Endodermal cell (in vitro differentiated cells): ENCODE measurements at places on chromosomes 4 and X.

GRCh38 chrX:82237328-82237727 is 1035.4 kb downstream of the SH3BGRL start:
- no peak for DNase-seq

DNA sequence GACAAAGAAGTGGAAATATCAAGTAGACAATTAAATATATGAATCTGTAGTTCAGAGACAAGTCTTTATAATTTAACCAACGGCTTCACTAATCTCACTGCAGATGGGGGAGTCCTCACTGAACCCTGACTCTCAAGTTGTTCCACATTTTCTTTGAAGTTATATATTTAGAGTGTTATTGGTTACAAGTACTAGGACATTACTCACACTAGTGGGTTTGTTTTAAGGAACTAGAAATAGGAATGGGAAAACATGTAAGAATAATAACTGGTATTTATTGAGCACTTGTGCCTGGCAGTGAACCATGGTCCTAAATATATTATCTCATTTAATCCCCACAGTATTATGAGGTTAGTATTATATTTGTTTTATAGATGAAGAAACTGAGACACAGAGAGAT is 22.0 kb downstream of the MND1 start:
- no peak for DNase-seq

DNA sequence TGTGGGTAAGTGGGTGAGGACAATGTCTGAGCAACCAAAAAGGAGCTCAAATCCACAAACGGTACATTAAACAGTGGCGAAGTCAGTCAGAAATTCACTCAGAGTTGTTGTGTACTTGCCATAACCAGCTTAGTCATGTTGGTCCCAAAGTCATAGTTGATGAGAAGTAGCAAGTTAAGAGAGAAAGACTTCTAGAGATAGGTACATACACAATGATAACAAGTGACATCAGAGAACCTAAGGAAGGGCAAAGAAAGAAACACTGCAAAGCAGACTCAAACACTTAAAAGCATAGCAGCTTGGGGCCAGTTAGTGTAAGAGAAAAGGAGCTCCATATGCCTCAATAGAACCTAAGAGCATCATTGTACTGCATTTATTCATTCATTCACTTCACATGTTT is 30.2 kb downstream of the DYNLT3 start:
- DNase-seq = no peak

DNA sequence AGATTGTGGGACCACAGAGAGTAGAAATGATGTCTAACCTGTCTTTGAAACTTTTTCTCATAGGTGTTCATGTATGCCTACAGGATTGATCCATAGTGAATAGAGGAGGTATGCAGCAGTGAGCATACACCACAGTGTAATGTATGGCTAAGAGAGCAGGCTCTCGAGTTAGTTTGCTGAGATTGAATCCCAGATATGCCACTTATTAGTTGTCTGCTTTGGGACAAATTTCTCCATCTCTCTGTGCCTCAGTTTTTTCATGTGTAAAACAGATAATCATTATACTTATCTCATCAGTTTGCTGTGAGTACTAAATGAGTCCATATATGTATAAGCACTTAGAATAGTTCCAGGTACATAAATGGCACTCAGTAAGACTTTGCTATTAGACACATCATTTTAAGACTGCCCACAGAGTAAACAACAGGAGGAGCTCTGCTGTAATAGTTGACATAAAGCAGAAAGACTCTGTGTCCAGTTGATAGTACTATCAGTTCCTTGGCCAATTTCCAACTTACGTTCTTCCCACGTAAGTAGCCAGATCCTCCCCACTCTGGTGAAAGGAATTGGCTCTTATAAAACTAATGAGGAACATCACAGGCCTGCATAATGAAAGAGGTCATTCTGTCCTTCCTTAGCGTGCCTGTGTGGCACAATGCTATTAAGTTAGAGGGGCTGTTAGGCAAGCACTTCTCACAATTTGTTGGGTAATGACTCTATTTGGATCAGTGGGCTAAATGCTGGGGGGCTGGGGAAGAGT is 20.7 kb upstream of the RNF150 start:
- no peak for DNase-seq

GRCh38 chrX:119374736-119375135 is 24.4 kb upstream of the SLC25A43 start:
- DNase-seq = no peak

- DNase-seq = no peak
Observed at GRCh38 chr4:13169731-13170525, 314.2 kb downstream of the RAB28 start.

- DNase-seq = peak; percentile 38
Observed at GRCh38 chr4:8552581-8553205, 27.5 kb upstream of the GPR78 start.

GRCh38 chr4:110795971-110796370 is 173.1 kb upstream of the PITX2 start:
- no peak for DNase-seq

DNA sequence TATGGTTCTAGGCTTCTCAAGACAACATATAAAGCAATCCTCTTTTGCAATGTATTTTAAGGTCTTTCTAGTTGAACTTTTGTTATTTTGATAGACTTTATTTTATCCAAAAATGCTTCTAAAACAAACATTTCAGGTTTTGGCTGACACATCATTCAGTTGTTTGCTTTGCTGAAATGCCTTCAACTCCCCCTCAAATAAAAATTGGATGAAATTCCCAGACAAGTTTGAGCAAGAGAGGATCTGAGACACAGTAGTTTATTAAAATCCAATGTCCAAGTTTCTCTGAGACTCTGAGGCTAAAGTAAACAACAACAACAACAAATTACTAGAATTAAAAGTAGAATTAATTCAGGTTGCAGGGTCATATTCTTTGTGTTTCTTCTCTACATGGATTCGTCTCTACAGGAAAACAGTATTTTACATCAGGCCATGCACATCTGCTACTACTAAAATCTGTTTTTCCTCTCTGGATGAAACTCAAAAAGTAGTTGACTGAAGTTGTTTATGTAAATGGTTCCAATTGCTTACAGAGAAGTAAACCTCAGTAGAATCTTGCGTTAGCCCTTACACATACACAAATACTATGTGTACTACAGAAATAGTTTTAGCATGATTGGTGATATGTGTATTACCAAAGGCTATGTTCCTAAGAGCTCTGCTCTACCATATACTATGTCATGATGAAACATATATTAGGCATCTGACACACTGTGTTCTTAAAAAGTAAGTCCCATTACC is 64.9 kb downstream of the PRSS12 start:
- DNase-seq = no peak

- no peak for DNase-seq
Observed at GRCh38 chr4:77636902-77637301, 31.3 kb downstream of the CXCL13 start.

GRCh38 chr4:4344915-4345527 is 41.9 kb upstream of the NSG1 start:
- no peak for DNase-seq

DNA sequence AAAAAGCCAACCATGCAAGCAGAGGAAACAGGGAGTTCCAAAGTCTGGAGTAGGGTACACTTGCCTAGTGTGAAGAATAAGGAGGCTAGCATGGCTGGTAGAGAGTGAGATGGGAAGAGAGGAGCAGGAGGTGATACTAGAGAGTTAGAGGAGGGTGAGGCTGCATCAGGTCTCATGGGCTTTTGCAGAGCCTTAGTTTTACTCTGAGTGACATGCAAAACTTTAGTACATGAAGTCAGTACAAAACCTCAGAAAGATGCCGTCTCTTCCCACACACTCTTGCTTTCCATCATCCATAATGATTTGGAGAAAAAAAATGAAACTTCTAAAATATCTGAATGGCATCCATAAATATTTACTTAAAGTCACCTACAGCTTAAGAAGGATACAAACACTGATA is 5.0 kb downstream of the OPRPN start:
- no peak for DNase-seq

- no peak for DNase-seq
Observed at GRCh38 chrX:15207384-15207783, 62.5 kb downstream of the ASB9 start.
